ENCODE measurements at places on chromosomes 6 and 20.

DNA sequence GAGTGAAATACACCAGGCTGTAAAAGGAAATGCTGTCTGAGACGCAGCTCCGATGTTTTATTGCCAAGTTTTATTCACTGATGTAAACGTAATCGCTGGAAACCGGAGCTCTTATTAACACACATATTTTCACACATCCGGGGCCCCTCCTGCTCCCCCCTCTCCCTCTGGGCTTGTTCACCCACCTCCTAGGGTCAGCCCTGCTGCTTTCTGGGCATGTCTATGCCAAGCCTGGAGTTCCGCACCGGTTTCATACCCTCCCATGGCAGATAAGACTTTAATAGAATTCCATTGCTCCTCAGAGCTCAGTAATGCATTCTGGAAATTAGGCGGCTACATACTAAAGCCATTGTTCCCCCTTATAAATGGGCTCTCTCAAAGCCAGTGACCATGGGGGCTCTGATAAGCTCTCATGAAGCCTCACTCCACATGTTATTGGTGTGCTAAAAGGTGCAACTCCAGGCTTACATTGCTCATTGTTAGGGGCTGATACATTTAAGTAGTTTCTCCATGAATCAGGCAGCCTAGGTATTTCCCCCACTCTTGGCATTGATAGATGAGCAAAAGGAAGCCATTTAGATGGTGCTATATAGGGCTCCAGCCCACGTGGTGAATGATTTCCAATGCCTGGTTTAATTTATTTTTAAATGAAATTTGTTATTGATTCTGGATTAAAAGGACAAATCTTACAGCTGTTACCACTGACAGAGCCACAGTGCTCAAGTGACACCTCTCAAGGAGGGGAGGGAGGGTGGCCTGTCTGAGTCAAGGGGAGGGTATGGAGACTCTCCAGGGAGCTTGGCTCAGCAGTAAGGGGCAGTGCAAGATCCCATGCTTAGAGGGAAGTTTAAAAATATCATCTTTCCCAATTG, 4.5 kb upstream of the VSTM2L start:
- no peak for DNase-seq

- peak; percentile 42 for DNase-seq
Observed at GRCh38 chr6:15429141-15430110, 183.6 kb downstream of the JARID2 start.

DNA sequence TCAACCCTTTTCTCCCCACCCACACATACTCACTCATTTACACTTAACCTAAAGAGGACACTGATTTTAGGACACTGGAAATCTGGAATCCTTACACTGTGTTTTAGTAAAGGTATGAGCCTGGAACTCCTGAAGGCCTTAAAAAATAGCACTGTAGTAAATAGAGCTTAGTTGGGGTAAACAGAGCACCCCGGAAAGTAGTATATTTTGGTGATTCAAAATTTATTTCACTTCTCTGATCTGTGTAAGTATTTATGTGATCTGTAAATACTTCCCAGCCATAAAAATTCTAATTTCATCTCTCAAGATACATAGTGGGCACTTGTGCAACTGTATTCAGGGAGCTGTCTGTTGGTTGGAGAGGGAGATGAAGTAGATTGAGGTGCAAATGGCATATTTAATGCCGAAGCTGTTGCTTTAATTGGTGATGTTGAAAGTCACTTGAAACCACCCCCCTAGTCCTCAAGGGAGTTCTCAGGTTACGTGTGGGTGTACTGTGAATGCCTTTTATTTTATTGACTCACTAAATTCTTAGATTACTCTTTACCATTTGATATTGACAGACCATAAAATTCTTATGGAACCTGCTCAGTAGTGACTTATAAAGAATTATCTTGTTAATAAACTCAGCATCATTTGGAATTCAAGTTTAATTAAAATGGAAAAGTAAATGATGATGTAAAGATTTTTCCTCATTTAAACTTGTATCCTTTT, 154.9 kb downstream of the SOX4 start:
- DNase-seq, result peak; percentile 33

GRCh38 chr6:56335726-56336125, 88.3 kb upstream of the COL21A1 start:
- DNase-seq, result peak; percentile 43

GRCh38 chr6:88562353-88563276, 396.5 kb upstream of the CNR1 start:
- DNase-seq, result no peak

GRCh38 chr20:13220194-13220903, 725 bp upstream of the ISM1 start:
- DNase-seq, result no peak

Data from H4 (cell line).